Amygdala (tissue), 56 donors: ENCODE measurements at places on chromosomes 16 and 17.

- DNase-seq, result no peak
Measured at GRCh38 chr16:87653234-87653633, 50.9 kb downstream of the JPH3 start.

DNA sequence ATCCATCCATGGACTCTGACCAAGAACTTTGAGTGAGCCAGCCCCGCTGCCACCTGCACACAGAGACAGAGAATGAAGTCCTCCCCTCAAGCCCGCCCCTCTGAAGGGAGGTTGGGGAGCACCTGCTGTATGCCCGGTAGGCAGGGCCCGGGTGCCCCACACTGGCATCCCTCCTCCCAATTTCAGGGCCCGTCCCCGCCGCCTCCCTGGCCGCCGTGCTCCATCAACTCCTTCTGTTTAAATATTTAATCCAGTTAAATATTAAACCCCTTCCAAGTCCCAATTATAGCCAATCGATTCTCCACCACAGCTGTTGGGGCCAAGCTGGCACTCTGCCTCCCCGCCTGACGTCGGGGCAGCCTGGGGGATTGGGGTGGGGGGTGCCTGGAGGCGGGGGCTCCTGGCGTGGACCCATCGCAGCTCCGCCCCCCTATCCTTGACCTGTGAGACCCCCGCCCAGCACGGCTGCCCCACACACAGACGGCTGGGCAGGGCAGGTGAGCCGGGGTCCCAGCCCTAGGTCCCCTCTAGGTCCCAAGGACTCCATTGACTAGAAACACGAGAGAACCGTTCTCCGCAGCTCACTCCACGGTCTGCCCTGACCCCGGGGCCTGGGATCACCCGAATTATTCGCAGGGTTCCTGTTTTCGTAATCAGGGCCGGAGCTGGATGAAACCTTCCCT lies 18.0 kb upstream of the CACNA1H start:
- no peak for DNase-seq

- DNase-seq, result no peak
Measured at GRCh38 chr17:7029659-7030058, 6.2 kb upstream of the SLC16A13 start.

DNA sequence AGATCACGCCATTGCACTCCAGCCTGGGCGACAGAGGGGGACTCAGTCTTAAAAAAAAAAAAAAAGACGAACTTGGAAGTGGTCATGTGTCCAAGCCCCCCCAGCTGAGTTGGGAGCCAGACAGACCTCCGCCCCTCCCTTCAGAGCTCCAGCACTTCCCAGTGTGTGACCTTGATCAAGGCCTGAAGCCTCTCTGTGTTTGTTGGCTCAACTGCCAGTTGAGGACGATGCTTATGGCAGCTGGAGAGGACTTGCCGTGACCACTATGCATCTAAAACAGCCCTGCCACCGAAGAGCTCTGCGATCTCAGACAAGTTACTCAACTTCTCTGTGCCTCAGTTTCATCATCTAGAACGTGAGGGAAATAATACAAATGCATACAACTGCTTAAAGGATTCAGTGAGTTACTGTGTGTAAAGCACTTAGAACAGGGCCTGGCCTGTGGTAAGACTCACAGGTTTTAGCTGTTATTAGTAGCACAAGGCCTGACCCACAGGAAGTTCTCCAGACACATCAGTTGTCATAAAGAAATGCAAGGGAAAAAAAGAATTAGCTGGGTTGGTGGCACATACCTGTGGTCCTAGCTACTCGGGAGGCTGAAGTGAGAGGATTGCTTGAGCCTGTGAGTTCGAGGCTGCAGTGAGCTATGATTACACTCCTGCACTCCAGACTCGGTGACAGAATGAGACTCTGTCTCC lies 7.0 kb upstream of the IL27 start:
- no peak for DNase-seq

DNA sequence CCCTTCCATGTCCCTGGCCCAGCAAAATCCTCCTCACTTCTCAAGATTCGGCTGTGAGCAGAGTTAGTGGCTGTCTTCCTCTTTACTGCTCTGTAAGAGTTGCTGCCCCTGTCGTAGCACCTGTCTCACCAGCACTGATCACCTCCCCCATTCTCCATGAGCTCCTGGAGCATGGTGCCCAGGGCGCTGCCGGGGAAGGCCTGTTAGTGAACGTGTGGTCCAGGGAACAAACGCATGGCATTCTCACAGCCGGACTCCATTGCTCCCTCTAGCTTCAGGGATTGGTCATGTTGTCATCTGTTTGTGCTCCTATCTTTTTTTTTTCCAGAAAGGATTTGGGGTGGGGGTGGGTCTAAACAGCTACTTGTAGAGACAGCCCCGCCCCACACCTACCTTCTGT lies 141.2 kb downstream of the CMIP start:
- DNase-seq, result no peak

- no peak for DNase-seq
Measured at GRCh38 chr17:77933777-77934398, 24.6 kb upstream of the TNRC6C start.

DNA sequence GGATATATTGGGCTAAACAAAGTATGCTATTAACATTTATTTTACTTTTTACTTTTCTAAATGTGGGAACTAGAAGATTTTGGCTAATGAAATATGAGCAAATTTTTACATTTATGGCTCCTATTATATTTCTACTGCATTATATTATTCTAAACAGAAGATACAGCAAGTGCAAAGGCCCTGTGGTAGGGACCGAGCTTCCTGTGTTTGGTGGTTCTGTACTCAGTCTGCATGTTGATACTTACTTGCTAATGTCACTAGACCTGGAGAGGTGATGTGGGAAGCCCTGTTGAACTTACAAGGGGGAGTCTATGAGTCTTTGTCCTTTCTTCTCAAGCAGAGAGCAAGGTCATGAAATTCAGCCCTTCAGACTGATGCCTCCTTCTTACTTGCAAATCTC lies 10.0 kb upstream of the IRX3 start:
- DNase-seq, result no peak

DNA sequence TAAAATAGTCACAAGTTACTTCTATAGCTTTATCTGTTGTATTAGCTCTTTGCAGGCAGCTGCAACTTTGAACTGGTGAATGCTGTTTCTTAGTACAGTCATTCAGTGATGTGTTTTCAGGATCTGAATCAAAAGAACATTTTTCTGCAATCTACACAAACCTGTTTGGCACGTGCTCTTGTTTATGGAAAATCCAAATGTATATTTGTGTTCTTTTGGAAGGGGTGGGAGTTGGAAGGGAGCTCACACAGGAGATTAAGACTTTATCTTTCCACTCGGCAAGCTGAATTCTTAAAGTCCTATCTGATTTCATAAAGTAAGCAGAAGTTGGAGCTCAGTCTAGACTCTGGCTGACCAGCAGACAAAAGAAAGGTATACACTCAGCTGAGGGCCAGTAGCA lies 300.2 kb downstream of the MAP2K6 start:
- DNase-seq, result no peak

DNA sequence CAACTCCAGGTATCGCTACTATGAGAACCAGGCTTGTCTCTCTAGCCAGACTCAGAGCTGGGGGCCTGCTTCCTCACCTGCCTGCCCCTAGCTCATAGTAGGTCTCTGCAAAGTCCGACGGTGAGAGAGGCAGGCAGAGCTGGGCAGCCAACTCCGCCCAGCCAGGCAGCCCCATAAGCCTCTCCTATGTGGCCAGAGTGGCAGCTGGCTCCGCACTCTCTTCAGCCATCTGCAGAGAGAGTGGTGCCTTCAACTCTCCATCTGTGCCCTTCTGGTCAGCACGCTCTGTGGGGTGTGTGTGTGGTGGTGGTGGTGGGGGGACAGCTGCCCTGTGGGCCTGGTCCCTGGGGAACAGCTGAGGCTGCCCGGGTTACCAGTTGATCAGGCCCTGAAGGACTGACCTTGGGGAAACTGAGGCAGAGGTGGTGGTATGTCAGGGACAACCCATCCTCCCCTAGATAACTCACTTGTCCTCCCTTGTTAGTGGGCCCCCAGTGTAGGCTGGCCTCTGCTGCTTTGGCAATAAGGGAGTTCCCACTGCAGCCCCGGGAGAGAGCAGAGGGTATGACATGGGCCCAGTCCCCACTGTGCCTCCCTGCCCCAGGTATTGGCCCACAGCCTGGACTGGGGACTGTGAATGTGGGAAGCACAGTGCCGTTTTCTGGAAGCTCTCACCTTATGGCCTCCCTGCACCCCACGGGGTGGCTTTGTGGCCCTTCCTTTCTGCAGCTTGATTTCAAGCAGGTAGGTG lies 1.8 kb upstream of the ADGRG1 start:
- no peak for DNase-seq

DNA sequence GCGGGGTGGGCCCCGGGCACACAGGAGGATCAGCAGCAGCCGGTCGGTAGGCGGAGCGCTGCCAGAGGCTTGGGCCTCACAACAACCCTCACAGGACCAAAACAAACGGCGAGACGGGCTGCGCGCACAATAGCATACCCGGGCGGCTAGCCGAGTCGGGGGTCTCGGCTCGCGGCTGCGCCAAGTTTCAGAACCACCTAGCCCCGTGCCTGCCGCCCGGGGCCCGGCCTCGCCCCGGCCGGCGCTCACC lies 732 bp downstream of the ULK2 start:
- DNase-seq, result peak; percentile 22

DNA sequence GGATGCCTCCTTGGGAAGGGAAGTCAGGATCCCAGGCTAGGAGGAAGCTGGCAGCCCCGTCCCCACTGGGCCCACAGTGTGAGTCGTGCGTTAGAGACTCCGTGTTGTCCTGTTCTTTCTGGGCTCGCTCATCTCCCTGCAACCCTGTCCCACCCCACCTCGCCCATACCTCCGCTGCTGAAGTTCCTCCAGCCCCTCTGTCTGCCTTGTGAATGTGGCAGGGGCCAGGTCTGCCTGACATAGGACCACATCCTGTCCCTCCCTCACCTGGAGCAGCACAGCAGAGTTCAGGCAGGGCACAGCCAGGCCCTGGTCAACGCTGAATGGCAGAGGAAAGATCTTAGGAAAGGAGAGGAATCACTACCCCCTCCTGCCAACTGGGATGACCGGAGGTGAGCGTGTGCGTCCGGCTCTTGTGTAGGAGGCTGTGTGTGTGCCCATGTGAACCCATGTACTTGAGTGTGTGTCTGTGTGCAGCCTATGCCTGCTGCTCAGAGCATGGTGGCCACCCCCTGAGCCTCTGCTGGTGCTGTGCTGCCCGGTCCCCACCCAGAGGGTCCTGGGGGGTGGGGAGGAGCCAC lies 12.8 kb downstream of the KCNJ18 start:
- DNase-seq, result no peak

DNA sequence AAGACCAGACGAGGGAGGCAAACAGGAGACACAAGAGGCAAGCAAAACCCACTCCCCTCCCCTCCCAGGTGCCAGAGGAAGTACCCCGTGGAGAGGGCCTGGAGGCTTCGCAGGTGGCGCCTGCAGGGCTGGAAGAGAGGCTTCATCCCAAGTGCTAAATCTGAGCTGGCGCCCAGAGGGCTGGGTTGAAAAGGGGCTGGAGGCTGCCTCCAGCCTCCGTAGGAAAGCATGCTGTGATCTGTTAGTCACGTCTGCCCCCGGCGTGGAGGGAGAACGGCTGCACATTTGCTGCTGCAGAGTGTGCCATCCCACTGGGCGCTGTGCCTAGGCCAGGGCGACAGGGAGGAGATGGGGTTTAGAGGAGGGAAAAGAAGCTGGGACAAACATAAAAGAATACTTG lies 16.9 kb downstream of the RPH3AL start:
- DNase-seq, result no peak

- DNase-seq, result peak; percentile 37
Measured at GRCh38 chr17:38735161-38735997, 5.2 kb downstream of the CISD3 start.

DNA sequence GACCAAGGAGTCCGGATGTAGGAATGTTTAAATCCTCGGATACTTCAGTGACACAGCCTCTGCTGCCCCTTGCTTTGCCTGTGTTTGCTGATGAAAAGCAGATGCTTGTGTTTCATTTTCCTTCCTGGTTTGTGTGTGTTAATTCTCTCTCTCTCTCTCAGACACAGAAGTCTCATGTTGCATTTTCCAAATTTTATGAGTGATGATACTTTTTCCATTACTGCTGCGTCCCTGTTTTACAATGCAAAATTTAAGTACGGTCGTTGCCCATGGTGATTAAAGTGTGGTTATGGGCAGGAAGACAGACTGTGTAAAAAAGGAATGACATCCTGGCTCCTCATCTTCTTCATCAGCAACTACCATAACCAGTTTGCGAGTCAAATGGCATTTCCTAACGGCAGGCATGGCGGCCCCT lies 5.7 kb downstream of the RMI2 start:
- DNase-seq, result no peak

GRCh38 chr17:49910094-49910857 lies 58.7 kb upstream of the DLX4 start:
- DNase-seq, result no peak

GRCh38 chr16:67884684-67885083 lies at the start of gene NRN1L:
NRN1L (plus strand) TSS chr16:67884885; CDS start chr16:67884904, 19 bp downstream.
- DNase-seq, result peak; percentile 71

- no peak for DNase-seq
Measured at GRCh38 chr16:11696266-11697012, 28.2 kb downstream of the SNN start.

DNA sequence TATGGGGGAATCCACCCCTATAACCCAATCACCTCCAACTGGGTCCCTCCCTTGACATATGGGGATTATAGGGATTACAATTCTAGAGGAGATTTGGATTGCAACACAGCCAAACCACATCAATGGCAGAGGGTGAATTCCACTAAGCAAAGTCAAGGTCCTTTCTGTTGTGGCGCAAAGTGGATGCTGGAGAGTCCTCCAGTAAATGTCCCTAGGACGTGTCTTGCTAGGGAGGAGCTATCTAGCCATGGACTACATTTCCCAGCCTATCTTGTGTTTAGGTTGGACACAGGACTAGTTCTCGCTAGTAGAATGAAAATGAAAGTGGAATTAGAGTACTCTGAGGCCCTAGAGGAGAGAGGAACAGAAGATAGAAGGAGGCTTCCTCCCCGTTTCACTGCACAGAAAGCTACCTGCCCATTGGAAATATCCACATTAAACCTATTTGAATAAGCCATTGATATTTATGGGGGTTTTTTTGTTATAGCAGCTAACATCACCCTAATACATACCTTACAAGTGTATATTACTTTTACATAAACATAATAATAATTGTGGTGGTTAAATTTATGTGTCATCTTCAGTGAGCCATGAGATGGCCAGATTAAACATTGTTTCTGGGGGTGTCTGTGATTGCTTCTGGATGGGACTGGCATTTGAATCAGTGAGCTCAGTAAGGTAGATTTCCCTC lies 56.7 kb upstream of the ERCC4 start:
- no peak for DNase-seq

GRCh38 chr17:2029911-2030778 lies at the start of gene DPH1:
DPH1 (plus strand) TSS chr17:2030153; CDS start chr17:2030170, 17 bp downstream.
- peak; percentile 69 for DNase-seq

DNA sequence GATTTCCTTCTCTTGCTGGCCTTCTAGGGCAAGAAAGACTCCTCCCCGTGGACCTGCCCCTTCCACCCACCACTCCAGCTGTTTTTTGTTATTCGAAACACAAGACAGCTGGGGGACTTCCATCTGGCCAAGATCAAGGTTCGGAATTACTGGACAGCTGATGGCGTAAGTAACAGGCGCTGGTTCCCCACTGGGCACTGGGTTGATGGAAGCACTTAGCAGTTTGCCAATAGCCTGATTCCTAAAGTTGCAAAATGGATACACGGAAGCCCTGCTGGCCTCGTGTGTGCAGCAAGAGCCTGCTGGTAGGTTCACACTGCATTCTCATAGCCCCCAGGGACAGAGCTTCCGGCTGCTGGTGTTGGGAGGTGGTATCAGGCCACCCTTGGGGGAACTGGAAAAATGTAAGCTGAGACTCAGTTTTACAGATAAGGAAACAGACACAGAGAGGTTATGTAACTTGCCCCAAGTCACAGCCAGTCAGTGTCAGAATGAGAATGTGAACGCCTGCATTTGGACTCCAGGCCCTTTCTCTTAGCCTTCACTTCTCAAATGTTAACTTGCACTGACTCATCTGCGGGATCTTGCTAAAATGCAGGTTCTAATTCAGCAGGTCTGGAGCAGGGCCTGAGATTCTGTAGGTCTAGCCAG lies 171.7 kb downstream of the KATNIP start:
- DNase-seq, result no peak
